NCI-H2081 (cell line): ENCODE measurements at places on chromosomes 1 and 21.

GRCh38 chr1:234608911-234609690 lies 877 bp downstream of the IRF2BP2 start:
- DNase-seq = peak; percentile 60

DNA sequence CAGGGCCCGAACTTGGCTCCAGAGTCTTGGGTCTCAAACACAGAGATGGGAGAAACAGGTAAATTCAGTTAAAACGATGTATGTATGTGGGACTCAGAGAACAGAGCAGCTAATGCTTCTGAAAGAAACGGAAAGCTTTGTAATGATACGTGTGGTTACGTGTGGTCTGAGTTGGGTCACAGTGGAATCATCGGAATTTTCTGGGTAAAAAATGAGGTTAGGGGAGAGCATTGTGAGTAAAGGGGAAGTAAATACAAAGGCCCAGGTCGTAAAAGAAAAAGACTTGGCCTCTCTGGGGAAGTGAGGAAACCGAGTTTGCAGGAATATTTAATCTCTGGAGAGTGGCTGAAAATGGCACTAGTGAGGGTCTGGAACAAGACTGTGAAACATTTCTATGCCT lies 8.3 kb downstream of the NHLH2 start:
- DNase-seq = no peak

DNA sequence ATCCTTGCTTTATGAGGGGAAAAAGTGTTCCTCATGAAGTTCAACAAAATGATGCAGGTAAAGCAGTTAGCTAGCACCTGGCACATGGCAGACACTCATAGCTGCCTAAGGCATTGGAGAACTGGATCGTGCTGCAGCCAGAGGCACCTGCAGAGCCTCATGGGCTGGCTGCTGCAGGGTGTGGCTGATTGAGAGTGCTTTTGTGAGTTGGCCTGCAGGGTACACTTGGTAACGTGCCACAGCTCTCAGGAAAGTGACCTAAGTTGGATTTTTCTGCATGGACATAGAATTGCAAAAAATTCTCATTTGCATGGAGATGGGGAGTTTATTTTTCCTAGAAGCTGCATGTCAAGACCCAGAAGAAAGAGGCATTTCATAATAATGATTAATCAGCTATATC lies 31.6 kb upstream of the IL20 start:
- no peak for DNase-seq

GRCh38 chr1:83854456-83854855 lies 144.5 kb downstream of the TTLL7 start:
- DNase-seq = no peak

- DNase-seq = no peak
These were observed 12.4 kb downstream of the ATP1A2 start for GRCh38 chr1:160127865-160128523.

- DNase-seq = no peak
These were observed at the start of gene FCMR for GRCh38 chr1:206921772-206922265. Gene FCMR, minus strand, starts transcription at chr1:206921941. Its CDS starts 87 bp downstream, at chr1:206921854.

GRCh38 chr1:225814381-225814780 lies 4.5 kb downstream of the EPHX1 start:
- no peak for DNase-seq

- DNase-seq = no peak
These were observed 33.0 kb upstream of the HSD17B7 start for GRCh38 chr1:162757476-162757875.

GRCh38 chr1:203328714-203329122 lies 22.2 kb downstream of the FMOD start:
- peak; percentile 97 for DNase-seq

DNA sequence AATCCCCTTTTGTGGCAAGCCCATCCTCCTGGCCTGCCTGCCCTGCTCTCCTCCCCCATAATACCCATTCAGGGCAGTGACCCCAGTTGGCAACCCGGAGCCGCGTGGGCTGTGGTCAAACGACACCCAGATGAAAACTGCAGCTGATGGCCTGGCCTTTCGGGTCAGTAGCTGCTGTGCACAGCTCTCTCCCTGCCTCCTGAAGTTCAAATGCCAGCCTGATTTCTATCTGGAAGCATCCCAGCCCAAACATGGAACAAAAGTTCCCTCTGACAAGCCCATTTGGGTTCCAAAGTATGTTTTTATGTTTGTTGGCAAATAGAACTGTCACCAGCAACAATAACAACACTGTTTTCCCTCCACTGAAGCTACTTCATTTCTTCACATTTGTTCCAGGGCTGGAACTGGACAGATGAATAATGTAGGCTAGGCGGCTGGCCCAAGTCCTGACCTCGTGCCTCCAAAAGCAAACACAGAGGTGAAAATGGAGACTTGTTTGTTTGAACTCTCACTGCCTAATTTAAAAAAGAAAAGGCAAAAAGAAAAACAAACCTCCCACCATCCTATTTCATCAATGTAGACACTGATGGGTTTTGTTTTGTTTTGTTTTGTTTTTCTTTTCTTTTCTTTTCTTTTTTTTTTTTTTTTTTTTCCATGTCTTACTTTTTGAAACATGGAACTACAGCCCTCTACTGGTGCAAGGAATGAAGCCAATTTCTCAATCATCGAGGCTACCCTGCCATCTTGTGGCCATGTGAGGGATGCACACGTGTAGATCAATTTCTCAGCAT lies 179.0 kb downstream of the ADSS2 start:
- peak; percentile 81 for DNase-seq

GRCh38 chr1:208499026-208499425 lies 254.8 kb upstream of the PLXNA2 start:
- no peak for DNase-seq

GRCh38 chr1:6117064-6117463 lies 63.1 kb downstream of the CHD5 start:
- DNase-seq = no peak
